Panc1 (cell line): ENCODE measurements at places on chromosomes 6 and 20.
A peak's percentile ranks its signal among the peaks of the same experiment; 100 is the strongest.

- no peak for DNase-seq
Measured at GRCh38 chr6:132587424-132587823, 2.1 kb downstream of the TAAR5 start.

DNA sequence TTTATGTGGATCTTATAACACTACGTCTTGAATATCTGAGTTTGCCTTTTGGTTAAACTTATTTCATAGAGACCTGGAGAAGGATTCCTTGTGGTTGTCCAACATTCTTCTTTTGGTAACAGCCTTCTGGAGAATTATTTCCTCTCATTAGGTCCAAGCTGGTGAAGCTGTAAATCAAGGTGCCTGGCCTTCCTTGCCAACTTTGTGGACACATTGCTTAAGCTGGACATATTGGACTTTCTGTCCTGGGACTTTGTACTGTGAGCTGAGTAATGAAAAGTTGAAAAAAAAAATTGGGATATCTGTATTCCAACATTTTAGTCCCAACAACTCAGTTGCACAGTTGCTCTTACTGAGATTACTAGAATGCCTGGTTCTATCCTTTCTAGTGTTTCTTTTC lies 186.2 kb downstream of the HAO1 start:
- no peak for DNase-seq

- DNase-seq = peak; percentile 89
Measured at GRCh38 chr20:10603971-10604864, 69.6 kb downstream of the JAG1 start.

GRCh38 chr6:133977983-133978895 lies 25.2 kb downstream of the TBPL1 start:
- DNase-seq = no peak

DNA sequence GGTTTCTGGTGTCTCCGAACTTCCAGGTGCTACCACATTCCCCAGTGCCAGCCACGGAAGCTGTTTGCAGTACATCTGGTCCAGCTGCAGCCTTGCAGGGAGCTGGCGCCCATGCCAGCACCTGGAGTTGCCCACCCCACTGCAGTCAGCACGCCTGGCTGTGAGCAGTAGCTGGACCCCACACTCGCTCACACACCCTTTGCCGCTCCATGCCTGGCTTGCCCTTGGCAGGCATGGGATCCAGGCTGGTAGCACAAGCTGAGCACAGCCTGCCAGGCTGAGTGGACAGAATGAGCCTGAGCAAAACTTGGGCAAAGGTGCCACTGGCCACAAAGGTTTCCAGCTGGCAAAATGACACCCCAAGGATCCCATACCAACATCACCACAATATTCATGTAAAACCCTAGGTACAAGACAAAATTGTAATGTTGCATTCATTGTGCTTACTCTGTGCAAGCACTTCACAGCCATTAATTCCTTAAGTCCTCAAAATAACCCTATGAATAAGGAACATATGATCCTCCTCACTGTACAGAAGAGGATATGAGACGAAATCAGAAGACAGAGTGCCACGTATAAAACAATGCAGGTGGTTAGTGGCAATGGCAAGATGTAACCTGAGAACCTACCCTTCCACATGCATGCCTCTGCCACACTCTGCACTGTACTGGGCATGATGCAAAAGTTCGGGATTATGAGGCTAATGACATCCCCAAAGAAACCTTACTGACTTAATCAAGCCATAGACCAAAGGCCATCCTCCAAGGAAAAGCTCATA lies 18.3 kb downstream of the KIF16B start:
- no peak for DNase-seq

GRCh38 chr6:44776344-44776743 lies 388.8 kb downstream of the CDC5L start:
- no peak for DNase-seq

- DNase-seq = no peak
Measured at GRCh38 chr6:29941016-29941415, 1.3 kb upstream of the HLA-A start.

GRCh38 chr6:136382676-136383252 lies 93.1 kb upstream of the BCLAF1 start:
- no peak for DNase-seq

DNA sequence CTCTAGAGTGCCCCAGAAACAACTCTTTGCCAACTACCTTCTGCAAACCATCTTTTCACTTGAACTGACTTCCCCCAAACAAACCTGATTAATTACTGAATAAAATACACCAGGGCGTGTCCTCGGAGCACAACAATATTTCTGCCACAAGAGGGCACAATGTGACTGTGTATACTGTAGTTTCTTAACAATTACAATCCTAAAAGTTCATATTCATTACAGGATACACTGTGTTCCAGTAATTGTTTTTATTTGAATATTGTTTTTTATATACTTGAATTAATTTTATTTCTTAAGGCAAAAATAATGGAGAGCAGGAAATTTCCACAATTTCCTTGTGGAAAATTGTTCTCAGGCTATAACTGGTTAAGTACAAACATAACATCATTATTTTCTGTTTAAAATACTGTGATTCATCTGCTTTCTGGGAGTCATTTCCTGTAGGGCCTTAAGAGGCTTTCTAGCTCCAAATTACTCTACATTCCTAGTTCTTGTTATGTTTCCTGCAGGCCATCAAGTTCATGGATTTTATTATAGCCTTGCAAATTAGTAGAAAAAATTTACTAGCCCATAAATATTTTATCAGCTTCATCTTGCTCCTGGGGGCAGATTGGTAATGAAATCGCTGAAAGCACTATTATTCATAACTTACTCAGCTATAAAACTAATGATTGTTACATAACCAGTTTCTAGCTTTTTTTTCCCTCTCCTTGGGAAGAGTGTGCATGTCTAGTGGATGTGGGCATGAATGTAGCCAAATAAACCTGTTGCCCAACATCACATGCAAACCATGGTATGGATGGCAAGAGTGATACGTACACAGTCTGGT lies 51.9 kb upstream of the SLC22A16 start:
- DNase-seq = peak; percentile 86

- DNase-seq = no peak
Measured at GRCh38 chr6:51926125-51926524, 161.3 kb downstream of the PKHD1 start.

DNA sequence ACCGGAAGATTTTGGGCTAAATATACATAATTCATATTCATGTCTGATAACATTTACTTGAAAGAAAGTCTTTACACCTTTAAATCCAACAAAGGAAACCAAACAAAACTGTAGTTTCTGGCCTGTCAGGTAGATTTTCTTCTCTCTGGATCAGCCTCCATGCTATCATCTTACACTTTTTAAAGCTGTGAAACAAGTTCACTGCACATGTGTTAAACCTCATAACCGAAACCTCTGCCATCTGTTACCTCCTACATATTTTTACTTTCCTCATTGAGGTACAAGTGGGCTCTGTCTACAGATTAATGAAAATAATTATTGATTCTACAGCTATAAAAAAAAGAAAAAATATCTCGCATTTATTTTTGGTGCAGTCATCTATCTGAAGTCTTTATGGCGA lies 149.9 kb downstream of the RALGAPA2 start:
- no peak for DNase-seq
